ENCODE measurements at places on chromosomes 5 and 9.

- no peak for DNase-seq
Observed at GRCh38 chr5:56482363-56482762, 249.2 kb upstream of the ANKRD55 start.

- no peak for DNase-seq
Observed at GRCh38 chr5:113195771-113196170, 219.2 kb downstream of the DCP2 start.

- DNase-seq, result no peak
Observed at GRCh38 chr5:14421851-14422250, 159.7 kb upstream of the OTULINL start.

- no peak for DNase-seq
Observed at GRCh38 chr9:5842929-5843793, 10.2 kb upstream of the ERMP1 start.
